ENCODE measurements at places on chromosomes 16 and 17. TPM values are rescaled to one million over a fixed set of nuclear protein-coding genes. Genes with fewer than 3 reads are reported as not detected.
A peak's percentile ranks its signal among the peaks of the same experiment; 100 is the strongest.

CHST5 gene
- 0.15 TPM for total RNA-seq

IL21R gene
- total RNA-seq = 0.10 TPM

PDF gene
- 23.1 TPM for total RNA-seq

NPIPA5 gene
- total RNA-seq = 0.26 TPM

SLC22A31 gene
- 4.5 TPM for total RNA-seq

KPNB1 gene
- total RNA-seq = 666 TPM

TMEM88 gene
- 1.6 TPM for total RNA-seq

CDH3 gene
- 16.7 TPM for total RNA-seq

GRCh38 chr17:4953451-4953961 lies 2.6 kb downstream of the ENO3 start:
- DNase-seq = no peak

DNA sequence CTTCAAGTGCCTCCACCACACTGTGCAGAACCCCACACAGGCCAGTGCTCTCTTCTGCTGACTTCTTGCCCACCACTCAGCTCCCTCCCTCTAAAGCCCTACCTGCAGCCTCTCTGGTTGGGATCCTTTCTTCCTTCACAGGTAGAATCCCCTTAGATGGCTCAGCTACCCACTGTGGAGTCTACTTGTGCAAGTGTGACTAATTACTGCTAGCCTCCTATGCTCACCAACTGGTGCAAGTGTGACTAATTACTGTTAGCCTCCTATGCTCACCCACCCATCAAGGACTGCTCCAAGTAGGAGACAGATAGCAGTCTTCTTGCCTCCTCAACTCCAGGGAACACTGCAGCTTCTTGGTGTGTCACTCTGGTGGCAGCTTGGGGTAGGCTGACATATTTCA lies 43.6 kb downstream of the TEX14 start:
- DNase-seq = no peak

DNA sequence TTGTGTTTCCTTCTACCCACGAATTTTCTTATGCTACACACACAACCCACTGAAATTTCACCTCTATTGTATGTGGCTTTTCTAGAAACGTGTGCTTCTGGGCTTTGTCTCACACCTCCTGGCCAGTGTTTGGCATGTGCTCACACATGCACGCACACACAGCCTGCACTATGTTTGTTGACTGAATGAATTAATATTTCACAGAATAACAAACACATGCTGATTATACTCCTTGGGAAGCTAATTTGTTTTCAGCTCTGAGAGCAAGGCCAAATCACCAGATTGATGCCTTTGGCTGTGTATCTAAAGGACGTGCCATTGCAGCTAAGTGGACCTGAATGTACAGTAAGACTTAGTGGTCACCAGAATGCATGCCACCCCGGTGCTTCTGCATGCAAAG lies 210.7 kb downstream of the WWOX start:
- no peak for DNase-seq

DNA sequence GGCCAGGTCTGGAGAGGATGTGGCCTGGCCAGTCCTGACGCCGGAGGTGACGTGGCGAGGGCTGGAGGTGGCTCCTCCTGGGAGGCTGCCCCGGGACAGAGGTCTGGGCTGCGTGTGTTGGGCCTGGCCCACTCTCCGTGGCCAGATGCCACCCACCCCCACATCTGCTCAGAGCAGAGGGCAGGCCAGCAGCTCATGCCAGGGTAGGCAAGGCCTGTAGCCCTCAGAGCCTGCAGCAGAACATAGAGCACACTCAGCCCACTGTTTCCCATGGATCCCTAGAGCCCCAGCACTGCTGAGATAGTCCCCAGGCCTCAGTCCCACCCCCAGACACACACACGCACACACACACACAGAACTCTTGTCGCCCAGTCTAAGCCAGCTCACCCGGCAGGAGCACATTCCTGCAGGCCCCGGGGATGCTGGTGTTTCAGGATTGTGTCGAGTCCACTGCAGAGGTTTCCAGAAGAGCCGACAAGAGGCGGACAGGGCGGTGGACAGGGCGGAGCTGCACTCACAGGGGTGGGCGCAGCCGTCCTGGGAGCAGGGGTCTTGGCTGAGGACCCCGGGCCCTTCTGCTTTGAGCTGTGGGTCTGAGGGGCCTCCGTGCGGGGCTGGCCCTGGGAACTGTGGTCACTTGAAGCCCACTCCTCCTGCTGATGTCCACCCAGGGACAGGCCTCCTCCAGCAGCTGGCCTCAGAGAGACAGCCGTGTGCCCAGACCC lies 33.4 kb downstream of the SOX8 start:
- no peak for DNase-seq

DNA sequence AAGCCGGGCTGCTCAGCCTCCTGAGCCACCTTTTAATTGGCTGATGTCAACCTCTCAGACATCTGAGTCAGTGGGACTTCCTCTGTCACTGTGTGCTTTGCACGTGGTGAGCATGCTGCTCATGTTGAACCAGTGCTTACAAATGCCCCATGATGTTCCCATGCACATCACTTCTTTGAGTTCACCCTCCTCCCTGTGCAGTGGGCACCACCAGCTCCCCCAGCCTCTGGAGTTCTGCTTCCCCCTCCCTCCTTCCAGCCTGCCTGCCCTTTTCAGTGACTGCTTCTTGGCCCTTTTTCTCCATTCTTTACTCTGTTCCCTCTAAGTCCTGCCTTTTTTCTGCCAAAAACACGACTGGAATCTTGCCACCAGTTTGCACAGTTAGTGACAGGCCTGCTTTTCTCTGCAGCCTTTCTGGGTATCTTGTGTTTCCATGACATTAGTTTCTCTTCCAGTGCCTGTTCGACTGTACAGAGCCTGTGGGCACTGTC lies 41.6 kb downstream of the USP10 start:
- no peak for DNase-seq

DNA sequence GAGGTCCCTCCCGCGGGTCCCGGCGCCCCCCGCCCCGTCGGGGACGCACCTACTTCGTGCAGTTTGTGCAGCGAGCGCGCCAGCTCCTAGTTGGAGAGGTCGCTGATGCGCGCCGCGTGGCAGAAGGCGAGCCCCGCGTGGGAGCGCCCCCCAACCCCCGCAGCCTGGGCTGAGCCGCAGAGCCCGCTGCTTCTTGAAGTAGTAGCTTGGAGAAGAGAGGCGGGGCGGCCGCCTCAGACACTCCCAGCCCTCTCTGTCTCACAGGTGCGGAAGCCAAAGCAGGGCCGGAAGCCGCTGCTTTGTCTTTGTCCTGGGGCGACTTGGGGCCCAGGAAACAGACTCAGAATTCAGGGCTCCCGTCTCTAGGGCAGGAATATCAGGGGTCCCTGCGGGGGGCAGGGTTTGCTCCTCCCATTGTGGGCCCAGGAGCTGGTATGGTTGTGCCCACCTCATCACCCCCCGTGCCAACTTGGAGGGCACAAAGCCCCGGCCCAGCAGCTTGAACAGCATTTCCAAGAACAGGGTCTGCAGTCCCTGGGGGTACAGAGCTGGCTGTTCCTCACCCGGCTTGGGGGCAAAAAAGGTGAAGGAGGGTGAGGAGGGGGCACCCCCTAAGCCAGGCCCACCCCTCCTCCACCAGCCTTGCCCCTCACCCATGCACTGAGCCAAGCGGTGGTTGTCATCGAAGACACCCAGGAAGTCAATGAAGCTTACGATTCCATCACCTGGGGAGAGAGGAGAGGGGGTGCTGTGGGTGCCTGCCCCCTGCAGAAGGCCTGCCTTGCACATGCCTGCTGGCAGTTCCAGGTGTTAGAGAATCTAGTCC lies 13.5 kb downstream of the SPATA32 start:
- DNase-seq = no peak

GRCh38 chr16:84746875-84747274 lies 47.1 kb downstream of the USP10 start:
- no peak for DNase-seq

- no peak for DNase-seq
Measured at GRCh38 chr16:83713597-83713996, 94.2 kb upstream of the HSBP1 start.

- peak; percentile 81 for DNase-seq
Measured at GRCh38 chr16:84851192-84852127, 31.7 kb downstream of the CRISPLD2 start.

- DNase-seq = no peak
Measured at GRCh38 chr16:86643671-86644070, 65.3 kb downstream of the FOXL1 start.

DNA sequence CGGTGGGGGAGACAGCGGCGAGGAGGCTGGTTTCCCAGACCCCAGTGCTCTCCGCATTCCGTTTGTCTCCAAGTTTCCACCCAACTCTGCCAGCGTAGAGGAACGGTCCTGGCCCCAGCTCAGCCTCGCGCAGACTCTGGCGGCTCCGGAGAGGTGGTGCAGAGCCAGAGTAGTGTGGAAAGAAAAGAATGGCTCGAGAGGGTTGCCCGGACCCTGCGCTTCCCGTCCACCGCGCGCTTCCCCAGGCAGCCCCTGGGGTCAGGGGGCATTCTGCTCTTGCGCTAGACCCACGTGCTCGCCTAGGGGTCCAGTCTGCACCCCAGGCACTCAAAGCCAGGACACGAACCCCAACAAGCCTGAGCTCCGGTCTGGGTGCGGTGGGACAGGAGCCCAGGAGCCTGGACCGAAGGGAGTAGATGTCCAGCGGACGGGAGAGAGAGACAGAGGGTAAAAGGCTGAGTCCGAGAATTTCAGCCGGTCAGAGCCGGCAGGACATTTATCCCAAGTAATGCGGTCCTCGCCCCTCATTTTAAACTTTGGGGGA lies 3.8 kb downstream of the PMP22 start:
- no peak for DNase-seq

DNA sequence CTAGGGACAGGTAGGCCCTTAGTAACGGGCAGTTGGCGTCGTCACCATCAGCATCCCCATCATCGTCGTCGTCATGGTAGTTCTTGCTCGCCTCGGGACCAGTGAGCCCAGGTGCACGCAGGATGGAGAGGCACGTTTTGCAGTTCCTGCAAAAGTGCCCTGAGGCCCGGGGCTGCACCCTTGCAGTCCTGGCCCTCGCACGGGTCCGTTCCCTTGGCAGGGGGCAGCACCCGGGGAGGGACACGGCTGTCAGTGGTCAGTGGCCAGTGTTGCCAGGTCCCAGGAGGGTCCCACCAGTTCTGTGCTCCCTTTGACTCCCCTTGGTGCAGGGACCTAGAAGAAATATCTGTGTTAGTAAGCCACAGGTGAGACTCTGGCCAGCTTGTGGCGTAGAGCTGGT lies 243.9 kb upstream of the CIBAR2 start:
- DNase-seq = no peak

DNA sequence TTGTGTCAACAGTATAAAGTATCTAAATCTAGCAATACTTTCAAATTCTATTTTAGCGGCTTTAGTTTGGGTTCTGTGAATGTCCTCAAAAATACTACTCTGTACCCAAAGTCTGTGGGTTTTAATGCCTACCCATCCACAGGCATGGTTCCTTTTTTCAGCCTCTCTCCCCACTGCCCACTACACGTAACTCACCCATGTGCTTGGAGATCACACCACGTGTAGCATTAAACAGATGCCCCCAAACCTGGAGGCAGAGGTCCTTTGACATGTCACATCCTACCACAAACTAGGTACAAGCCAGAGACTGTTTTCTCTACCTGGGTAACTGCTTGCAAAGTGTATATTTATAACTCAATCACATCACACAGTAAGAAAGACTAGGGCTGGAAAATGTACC lies 5.4 kb downstream of the DYNC1LI2 start:
- DNase-seq = no peak

GRCh38 chr17:77374170-77374936 lies 233.6 kb downstream of the SEC14L1 start:
- DNase-seq = no peak

- no peak for DNase-seq
Measured at GRCh38 chr16:54952195-54952594, 21.5 kb downstream of the IRX5 start.

- DNase-seq = no peak
Measured at GRCh38 chr17:14745541-14745940, 444.7 kb downstream of the HS3ST3B1 start.

- DNase-seq = no peak
Measured at GRCh38 chr17:48313096-48313755, 116.8 kb downstream of the SKAP1 start.

DNA sequence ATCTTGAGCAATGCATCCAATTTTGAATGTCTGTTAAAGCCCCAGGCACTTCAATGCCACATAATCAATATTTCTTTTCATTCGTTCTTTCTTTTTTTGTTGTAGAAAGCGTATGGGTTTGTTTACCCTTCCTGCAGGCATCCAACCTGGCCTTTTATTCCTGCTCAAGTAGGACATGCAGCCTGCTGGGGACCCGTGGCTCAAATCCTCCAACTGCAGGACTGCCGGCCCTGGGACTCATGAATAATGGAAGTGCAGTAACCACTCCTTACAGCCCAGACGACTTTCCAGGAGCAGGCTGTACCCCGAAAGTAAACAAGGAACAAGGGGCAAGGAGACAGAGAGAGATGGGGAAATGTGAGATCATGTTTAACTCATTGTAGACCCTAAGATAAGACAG lies 126.4 kb downstream of the SALL1 start:
- no peak for DNase-seq

DNA sequence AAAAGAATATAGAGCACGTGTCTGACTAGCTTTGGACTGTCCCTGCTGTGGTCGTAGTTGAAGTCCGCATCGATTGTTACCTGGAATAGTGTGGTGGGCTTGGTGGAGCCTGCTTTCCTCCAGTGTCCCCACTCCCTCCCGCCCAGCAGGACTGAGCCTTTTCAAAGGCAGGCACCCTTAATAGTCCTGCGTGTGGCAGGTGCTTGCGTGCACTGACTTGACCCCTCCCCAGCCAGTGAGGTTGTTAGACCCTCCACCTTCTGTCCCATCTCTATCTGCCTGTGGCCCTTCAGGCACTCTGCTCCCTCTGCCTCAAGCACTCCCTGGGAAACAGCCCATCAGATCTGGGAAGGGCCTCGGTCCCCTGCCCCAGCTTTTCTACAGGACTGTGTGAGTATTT lies 36.6 kb downstream of the TMEM11 start:
- no peak for DNase-seq

DNA sequence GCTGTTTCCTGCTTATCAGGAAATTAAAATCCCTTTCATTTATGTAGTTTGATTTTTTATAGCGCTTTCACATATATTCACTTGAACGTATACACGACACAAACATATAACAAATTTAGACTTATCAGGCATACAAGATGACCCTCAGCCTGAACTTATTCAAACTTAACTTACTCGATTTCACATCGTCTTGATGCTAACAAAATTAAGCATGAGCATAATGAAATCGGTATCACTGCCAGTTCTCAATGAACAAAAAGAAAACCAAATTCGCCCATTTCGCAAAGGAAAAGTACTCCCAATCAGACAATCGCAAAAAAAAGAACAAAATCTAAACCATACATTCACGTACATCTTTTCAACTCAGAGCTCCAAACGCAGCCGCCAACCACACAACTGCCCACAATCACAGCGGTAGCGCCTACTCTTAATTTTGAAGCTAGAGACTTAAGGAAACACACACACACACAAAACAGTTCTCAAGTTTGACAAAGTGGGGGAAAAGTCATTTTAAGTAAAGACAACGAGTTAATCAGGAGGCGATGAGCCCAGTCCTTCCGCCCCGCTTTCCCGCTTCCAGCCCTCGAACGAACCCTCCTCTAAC lies 1.1 kb downstream of the GJC1 start:
- DNase-seq = no peak

- no peak for DNase-seq
Measured at GRCh38 chr16:87696726-87697125, 69.1 kb downstream of the KLHDC4 start.

- no peak for DNase-seq
Measured at GRCh38 chr17:38569701-38570512, 35.8 kb downstream of the SRCIN1 start.

- no peak for DNase-seq
Measured at GRCh38 chr17:5126719-5127488, 11.1 kb downstream of the USP6 start.
